ENCODE measurements at places on chromosomes 2 and 18. TPM values are rescaled to one million over a fixed set of nuclear protein-coding genes. Genes with fewer than 3 reads are reported as not detected.

- DNase-seq: no peak
These were observed 55.2 kb downstream of the BCL11A start for GRCh38 chr2:60498127-60498815.

DNA sequence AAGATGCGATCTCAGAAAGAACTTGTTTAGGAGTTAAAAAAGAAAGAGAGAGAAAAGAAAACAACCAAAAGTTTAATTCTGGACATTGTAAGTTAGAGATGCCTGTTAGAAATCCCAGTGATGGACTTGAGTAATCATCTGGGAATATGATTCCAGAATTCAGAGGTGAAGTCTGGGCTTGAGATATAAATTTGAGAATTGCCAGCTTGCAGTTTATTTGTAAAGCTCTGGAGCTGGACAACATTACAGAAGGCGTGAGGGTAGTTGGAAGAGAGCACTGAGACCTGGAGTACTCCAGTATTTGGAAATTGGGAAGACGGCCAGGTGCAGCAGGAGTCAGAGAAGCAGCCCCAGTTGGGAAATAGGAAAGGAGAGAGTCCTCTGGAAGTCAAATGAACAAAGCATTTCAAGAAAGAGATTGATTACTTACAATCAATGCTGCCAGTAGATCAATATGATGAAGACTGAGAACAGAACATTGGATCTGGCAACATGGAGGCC, 128.8 kb upstream of the ARHGAP28 start:
- DNase-seq: no peak

- no peak for DNase-seq
These were observed 22.7 kb upstream of the SPR start for GRCh38 chr2:72864500-72864899.

DNA sequence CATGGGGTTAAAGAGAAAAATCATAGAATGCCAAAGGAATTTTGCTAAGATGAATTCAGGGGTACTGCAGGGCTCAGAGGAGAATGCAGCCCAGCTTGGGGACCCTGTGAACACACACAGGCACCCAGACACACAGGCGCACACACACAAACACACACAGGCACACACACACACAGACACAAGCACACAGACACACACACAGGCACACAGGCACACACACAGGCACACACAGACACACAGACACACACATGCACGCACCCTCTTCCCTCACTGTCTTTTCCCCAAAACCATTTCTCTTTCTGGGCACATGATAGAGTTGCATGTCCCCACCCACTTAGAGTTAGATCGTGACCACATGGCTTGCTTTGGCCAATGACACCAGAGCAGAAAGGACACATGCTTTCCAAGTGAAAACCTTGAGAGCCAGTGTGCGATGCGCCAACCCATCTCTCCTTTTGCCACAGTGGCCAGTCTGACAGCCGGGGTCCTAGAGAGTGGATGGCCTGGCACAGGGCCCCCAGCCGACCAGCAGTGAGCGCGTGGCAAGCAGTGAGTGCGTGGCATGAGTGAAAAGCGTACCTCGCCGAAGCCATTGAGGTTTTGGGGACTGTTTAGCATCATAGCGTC, 163.3 kb downstream of the KLHL29 start:
- DNase-seq: no peak

- DNase-seq: no peak
These were observed 95.9 kb downstream of the LPIN1 start for GRCh38 chr2:11842336-11842735.

DNA sequence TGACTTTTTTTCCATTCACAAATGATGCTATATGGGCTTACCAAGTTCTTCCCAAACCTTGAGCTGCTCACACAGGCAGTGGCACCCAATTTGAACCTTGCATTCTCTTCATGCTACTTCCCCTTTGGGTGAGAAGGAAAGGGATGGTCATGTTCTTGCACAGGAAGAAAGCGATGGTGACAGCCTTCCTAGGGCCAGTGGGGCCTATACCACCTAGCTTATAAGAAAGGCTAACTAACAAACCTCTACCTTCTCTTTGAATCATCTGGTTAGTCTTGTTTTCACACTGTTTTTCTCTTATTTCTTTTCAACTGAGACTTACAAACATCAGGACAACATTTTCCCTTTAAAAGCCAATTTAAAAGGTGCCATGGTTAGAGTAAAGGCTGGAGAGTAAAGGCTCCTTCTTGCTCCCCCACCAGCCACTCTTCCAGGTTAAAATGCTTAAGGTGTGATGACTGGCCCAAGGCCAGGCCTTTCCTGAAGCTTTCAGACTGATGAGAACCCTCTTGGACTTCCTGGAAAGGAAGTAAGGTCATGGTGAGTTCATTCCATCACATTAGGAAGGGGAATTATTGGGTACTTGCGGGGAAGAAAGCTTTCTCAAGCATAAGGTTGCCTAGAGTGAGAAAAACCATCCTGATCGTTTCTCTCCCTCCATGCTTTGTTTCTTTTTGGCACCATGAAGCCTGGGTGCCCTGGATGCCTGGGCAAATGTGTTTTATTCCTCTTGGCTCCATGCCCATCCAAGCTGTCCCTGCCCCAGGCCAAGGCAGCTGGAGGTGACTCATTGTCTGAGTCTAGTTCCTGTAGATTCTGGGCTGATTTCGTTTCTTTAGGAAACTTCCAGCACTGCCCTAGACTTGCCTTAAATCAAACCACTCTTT, 41.4 kb upstream of the ITGB6 start:
- no peak for DNase-seq

- no peak for DNase-seq
These were observed 102.2 kb downstream of the PDE1A start for GRCh38 chr2:182324665-182325064.

DNA sequence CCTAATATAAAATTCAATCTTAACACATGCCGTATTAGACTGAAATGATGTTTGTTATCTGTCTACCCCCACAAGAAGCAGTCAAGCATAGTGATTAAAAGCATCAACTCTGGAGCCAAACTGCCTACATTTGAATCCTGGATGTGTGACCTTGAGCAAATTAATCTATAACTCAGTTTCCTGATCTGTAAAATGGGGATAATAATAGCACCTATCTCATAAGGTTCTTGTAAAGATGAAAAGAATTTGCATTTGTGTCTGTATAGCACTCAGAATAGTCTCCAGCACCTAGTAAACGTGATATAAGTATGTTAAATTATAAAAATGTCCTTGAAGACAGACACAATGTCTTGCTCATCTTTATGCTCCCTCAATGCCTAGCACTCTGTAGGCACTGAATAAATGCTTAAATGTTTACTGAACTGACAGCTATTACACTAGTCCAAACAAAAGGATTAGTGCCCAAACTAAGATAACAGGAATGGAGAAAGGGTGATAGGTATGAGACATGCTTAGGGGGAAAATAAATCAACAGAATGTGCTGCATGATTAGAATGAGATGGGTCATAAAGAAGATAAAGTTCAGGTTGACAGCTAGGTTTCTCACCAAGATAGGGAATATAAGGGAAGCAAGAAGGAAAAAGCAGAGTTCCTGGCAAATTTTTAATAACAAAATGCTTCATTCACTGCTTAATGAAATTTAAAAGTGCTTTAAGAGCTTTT, 180.6 kb downstream of the ATAD2B start:
- no peak for DNase-seq

DNA sequence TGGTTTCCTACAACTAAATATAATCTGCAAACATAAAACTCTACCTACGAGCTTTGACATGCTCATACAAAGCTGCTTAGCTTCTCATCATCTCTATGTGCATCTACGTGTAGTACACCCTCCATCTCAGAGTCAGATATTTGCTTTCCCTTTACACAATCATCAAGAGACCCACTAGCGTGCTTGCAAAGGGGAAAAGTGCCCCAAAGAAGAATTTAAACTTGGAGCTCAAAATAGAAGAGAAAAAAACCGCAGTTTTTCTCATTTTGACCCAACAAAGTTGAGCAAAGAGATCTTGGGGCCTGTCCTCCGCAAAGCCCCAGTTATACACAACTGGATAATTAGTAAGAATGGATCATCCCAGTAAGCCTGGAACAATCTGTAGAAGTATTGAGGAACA, 104.1 kb downstream of the PAX3 start:
- DNase-seq: no peak

- no peak for DNase-seq
These were observed 36.7 kb downstream of the INHBB start for GRCh38 chr2:120382541-120383144.

GRCh38 chr2:27278010-27278409, 2.8 kb downstream of the DNAJC5G start:
- no peak for DNase-seq

- no peak for DNase-seq
These were observed 109.3 kb downstream of the ANTXR1 start for GRCh38 chr2:69122271-69122670.

- no peak for DNase-seq
These were observed 141.2 kb downstream of the PMAIP1 start for GRCh38 chr18:60040971-60041370.

DNA sequence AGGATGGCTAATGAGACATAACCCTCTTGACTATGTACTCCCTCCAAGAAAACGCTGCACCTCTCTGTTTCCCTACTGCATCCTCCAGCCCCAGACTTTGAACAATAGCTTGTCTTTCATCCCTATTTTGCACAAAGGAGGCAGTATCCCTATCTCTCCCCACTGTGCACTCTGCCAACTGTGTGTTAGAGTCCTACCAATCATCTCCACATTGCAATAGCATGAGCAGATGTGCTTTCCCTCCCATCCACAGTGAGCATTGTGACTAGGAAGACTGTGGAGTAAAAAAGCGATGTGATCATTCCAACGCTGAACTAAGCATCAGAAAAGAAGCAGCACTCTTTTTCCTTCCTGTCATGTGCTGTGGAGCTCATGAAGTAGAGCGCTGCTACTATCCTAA, 206.3 kb upstream of the GULP1 start:
- no peak for DNase-seq

- DNase-seq: no peak
These were observed 183.7 kb upstream of the PXDN start for GRCh38 chr2:1927896-1928568.

GRCh38 chr18:10160251-10160650, 246.4 kb downstream of the VAPA start:
- DNase-seq: no peak

GRCh38 chr2:1678609-1679008, 65.7 kb downstream of the PXDN start:
- DNase-seq: no peak

- DNase-seq: no peak
These were observed 728 bp downstream of the AUP1 start for GRCh38 chr2:74528600-74529356.

DNA sequence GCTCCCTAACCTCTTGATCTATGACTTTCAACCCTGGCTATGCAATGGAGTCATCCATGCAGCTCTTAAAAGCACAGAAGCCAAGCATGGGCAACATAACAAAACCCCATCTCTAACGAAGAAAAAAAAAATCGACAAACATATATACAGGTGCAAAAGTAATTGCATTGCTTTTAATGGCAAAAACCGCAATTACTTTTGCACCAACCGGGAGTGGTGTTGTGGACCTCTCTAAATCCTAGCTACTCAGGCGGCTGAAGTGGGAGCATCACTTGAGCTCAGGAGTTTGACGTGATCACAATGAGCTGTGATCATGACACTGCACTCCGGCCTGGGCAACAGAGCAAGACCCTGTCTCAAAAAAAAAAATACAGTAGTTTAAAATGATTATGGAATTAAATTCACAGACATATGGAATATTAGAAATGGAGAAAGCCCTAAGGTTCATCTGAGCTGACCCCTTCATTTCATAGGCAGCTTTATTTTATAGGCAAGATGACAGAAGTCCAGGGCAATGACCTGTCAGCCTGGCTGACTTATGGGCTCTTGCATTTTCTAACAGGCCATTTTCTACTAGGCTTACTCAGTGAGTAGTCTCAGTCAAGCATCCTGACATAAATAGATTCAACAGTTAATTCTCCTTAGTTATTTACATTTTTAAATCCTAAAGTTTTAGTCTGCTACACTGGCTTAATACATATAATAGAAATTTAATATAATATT, 183.8 kb downstream of the ANKRD44 start:
- no peak for DNase-seq

The UNC80 gene
- 9.0 TPM for total RNA-seq

The RSAD2 gene
- not detected for total RNA-seq

The ZNF519 gene
- 18.5 TPM for total RNA-seq

The THOC1 gene
- 62.3 TPM for total RNA-seq
